ENCODE measurements at places on chromosomes 2 and 18.

DNA sequence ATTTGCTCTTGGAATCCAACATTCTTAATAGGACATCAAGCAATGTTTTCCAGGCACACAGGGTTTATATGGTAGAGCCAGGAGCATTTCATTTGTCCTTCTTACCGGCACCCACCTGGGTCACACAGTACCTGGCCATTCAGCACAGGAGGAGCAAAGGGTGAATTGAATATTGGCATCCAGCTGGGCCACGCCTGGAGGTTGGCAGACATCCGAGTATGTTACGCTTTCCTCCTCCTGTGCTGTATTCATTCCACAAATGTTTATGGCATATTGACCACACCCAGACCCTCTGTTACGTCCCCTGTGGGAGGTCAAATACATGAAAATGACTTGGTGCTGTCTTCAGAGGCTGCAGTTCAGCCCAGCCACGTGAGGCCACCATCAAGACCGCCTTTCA is 206.2 kb downstream of the RTP5 start:
- DNase-seq: no peak

DNA sequence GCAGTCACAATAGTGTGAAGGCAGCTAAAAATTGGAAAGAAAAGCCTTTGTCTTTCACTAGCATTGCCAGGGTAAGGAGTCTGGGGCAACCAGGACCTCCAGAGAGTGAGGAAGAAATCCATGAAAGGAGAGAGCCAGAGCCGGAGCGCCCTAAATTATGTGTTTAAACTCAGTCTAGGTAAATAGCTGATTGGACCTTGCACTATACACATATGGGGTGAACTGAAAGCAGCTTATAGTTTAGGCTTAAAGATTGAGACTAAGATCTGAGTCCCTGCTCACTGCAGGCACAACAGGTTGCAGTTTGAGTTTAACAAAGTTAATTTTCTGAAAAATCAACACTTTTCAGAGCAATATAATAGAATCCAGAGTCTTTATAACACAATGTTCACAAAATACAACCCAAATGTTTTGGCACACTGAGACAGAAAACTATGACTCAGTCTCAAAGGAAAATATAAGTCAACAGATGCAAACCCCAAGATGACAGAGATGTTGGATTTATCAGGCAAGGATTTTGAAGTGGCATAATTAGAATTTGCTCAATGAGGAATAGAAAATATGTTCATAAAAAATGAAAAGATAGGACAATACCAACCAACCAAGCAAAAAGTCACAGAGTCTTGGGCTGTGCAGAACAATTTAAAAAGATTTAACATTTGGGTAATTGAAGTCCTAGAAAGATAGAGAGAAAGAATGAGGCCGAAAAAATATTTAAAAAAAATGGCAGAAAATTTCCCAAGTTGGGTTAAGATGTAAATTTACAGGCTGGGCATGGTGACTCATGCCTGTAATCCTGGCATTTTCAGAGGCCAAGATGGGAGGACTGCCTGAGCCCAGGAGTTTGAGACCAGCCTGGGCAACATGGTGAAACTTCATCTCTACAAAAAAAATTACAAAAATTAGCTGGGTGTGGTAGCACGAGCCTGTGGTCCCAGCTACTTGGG is 39.6 kb downstream of the DOK1 start:
- no peak for DNase-seq

DNA sequence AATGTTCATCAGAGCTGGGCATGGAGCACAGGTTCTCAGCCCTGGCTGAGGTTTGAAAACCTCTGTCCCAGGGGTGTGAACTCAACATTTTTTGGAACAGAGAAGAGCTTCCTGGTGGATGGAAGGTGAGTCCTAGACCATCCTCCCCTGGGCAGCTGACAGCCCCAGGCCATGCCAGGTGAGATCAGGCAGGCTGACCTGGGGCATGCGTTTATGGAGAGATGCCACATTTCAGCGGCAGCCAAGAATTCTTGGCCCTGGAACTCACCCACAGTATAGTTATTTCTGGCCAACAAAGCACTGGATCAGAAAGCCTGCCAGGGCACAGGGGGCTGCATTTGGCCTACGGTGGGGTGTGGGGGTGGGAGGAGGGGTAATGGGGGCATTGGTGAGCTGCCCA is 83.8 kb downstream of the EDAR start:
- no peak for DNase-seq

DNA sequence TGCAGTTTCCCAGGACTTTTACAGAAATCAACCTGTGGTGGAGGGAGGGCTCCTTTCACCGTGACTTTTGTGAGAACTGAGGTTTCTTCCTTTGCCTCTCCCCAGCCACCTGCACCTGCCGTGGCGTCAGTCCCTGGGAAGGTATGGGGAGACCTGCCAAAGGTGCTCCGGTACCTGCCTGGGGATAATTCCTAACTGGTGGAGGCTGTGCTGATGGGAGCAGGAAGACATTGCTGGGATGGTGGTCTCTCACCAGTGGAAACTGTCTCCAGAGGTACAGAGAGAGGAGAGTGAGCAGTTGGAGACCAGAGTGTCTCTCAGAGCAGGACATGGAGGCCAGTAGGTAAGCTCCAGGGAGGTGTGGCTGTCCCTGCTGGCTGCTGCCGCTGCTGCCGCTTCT is 52.6 kb downstream of the CIB4 start:
- no peak for DNase-seq

DNA sequence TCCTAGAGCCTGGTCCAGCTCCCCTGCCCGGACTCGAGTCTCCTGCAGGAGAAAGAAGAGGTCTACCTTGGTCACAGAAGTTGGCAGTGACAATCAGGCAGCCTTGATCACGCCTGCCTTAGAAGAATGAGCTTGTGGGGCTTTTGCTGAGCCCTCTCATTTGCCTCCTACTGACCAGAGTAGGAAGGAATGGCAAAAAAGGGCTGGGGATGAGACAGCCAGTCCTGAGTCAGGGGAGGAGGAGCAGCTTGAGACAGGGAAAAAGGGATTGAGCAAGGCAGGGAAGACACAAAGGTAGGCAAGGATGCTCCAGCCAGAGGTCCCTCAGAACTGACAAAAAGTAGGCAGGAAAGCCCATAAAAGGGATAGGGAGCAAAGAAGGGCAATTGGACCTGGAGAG is 6.0 kb downstream of the WDR54 start:
- DNase-seq: no peak

GRCh38 chr18:10201659-10202058 is 252.8 kb upstream of the APCDD1 start:
- DNase-seq: no peak

DNA sequence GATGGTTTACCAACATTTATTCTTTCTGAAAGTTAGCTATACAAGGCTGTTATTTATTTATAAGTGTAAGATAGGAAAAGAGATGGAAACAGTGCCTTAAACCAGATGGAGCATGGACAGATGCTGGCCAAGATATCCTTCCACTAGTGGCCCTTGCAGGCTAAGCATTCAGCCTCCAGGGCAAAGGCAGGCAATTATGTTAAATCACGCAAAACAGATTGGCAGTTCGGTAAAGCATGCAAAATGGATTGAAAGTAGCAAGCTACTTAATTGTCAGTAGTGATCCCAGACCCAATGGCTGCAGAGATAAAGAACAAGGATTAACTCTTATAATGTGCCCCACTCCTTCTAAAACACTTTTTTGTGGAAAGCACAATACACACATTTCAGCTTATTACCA is 105.4 kb upstream of the MAP4K3 start:
- no peak for DNase-seq

DNA sequence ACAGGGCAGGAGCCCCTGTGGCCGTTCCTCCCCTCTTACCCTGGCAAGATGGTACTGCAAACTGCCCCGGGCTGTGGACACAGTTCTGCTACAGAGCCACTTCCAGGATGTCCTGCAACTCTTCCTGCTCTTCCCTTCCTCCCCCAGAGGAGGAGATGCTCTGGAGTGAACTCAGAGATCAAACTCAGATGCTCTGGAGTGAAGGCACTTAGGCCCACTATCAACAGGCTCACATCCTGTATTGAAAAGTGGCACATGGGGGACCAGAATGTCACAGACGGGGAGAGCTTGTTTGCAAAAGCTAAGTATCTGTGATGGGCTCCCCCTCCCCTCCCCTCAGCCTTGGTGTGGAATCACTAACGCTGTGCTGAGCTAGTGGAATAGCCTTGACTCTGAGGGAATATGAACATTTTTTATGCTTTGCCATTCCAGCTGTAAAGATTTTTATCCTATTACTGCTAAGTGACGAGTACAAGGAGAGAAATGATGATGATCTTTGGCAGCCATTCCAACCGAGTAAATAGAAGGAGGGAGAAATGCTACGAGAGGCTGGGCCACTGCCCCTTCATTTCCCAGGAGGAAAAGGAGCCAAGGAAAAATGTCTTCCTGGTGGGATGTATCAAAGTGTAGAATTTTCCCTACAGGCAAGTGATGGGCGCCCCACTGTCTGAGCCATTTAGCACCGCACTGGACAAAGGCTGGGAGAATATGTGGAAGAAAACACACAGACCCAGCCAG is 152.6 kb downstream of the GALNT14 start:
- DNase-seq: no peak

GRCh38 chr2:195003881-195004471 is 653.0 kb upstream of the SLC39A10 start:
- no peak for DNase-seq

DNA sequence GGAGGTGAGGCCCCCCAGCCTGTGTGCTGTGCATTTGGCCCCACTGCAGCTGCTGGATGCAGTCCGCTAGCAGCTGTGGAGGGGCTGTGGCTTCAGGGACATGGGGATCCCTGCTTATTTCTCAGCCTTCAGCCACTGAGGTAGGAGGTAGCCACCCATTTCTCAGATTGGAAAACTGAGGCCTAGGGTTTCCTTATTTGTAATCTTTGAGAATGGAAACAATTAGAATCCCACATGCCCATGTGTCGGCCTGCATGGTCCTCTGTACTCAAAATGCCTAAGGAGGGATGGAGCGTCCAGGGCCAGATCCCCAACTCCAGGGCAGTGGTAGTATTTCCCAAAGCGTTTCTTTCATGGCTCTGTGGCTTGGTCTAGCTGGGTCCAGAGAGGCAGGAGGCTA is 42.1 kb downstream of the TOGARAM2 start:
- DNase-seq: no peak

- no peak for DNase-seq
These were observed 102.9 kb downstream of the CCDC141 start for GRCh38 chr2:178947006-178947405.

GRCh38 chr2:237964194-237964577 is 2.6 kb upstream of the UBE2F start:
- DNase-seq: no peak

GRCh38 chr2:32810909-32811495 is 135.8 kb upstream of the LTBP1 start:
- no peak for DNase-seq

DNA sequence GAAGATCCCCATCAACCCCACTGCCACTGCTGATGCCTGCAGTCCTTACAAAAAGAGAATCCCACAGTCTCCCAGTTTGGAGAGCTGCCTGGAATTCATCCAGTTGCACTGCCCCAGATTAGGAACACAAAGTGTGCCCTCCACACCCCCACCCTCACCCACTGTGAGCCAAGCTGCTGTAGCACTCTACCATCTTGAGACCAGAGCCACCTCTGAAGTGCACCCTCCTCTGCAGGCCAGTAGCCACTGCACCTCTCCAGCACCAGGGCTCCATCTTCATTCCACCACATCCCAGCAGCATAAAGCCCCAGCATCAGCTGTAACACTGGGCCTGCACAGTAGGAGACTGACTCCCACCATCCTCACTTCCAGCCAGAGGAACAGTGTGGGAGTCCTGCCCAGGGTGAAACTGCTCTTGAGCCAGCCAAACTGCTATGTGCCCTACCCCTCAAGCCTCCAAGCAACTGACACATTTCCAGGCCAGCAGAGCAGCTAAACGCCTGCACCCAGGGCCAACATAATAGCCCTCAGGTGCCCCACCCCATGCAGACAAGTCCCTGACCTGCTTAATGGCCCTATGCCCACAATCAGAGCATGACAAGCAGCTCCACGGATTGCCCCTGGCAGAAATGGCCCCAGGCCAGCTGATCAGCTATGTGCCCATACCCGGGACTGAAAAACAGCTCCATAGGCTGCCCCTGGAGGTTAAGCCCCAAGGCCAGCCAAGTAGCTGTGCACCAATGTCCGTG is 206.0 kb downstream of the ATAD2B start:
- DNase-seq: no peak

DNA sequence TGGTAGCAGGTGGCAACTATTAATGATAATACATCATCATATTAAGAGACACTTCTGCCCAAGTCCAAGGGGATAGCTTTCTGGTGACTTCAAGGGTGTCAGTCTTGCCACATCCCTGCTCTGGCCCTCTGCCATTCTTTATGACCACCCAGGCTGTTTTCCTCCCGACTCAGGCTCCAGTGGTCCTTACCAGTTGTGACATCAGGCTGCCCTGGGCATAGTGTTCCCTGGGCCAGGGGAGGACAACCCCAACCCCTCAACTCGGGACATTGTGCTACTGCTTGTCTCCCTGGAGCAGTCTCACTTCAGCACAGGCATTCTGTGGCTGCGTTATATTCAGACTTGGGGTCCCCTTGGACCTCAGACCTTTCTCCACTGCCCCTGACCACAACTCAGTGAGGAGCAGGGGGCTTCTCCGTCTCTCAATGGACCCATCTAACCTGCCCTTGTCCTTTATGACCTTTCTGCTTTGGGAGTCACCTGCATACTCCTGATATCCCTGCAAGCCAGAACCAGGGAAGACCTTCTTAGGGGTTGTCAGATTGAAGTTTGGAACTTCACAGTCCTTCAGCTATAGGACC is 12.8 kb downstream of the DNAJB2 start:
- no peak for DNase-seq

GRCh38 chr2:132636346-132636745 is 33.7 kb downstream of the LYPD1 start:
- DNase-seq: no peak

GRCh38 chr2:20393986-20394385 is 43.3 kb upstream of the PUM2 start:
- DNase-seq: no peak

DNA sequence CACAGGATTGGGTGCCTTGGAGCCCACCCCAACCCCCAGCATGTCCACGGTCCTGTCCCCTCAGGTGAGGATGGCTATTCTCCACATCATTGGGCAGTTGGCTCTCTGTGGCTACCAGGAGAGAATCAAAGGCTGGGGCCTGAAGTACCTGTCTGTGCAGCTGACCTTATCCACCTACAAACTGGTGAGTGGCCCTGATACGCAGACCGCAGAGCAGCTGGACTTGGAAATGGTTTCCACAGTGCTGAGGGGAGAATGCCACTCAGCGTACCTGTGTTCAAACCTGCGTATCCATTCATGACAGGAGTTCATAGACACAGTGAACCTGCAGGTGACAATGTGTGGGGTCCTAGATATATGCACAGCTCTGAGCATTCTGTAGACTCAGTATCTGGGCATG is 21.6 kb downstream of the MROH2A start:
- no peak for DNase-seq

- no peak for DNase-seq
These were observed 43.1 kb downstream of the EDAR start for GRCh38 chr2:108945969-108946368.

DNA sequence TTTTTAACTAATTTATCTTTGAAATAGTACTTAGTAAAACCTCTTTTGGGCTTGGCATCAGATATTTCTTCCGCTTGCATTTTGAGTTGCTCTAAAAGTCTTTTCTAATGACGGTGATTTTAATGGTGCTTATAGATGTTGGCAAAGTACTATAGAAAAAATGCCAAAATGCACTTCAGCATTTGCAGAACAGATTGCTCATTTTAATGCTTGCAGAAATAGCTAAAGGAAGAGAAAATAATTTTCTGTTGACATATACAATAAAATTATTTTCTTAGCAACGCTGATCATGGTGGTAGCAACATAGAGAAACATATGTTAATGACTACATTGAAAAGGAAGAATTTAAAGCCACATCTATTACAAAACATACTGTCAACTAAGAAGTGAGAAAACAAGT is 170.7 kb downstream of the STK39 start:
- DNase-seq: no peak

Measured in activated CD8-positive, alpha-beta memory T cell treated with anti-CD3 and anti-CD28 coated beads for 4 hours (primary cell).